Adrenal gland (tissue), 19 donors: ENCODE measurements at places on chromosomes 13 and 19.
A peak's percentile ranks its signal among the peaks of the same experiment; 100 is the strongest.

GRCh38 chr13:58950911-58951310 lies 1212.8 kb downstream of the DIAPH3 start:
- no peak for DNase-seq

DNA sequence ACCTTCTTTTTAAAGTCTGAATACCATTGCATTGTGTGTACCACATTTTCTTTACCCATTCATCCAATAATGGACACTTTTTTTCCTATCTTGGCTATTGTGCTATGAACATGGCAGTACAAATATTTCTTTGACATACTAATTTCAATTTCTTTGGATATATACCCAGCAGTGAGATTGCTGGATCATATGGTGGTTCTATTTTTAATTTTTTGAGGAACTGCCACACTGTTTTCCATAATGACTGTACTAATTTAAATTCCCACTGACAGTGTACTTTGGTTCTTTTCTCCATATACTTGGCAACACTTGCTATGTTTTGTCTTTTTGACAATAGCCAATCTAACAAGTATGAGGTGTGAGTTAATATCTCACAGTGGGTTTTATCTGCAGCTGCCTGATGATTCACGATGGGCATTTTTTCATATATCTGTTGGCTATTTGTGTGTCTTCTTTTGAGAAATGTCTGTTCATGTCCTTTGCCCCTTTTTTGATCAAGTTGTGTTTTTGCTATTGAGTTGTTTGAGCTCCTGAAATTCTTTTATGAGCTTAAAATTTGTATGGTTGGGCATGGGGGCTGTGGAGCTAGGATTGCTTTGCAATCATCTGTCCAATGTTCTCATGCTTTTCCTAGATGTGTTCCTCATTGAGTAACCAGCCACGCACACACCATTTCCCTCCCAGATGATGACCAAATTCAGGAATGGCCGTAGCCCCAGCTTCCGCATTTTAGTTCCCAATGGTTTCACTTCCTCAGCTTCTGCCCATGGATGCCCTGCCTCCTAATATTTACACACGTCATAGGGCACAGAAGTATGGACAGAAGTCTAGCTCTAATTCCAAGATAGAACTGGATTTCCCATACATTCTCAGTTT lies 380.0 kb upstream of the SGCG start:
- DNase-seq = peak; percentile 25

GRCh38 chr13:55347528-55347927 lies 1793.2 kb upstream of the PRR20A start:
- no peak for DNase-seq

DNA sequence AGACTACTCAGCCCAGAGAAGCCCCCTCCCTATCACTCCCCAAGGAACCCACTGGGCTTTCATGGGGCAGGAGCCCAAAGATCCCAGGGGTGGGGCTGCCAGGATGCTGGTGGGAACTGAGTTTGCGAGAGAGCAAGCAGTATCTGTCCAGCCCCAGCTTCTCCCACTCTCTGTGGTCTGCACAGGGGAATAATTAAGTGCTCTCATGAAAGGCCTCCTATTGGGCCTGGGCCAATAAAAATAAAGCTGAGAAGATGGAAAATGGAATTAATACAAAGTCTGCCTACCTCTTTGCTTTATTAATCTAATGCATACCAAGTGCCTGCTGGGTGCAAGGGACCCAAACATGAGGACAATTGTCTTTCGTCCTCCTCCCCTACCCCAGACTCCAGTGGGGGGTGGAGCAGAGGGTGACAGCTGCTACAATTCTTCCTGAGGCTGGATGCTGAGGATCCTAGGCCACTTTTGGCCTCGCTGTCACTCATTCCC lies 5.4 kb downstream of the DDX39A start:
- no peak for DNase-seq

DNA sequence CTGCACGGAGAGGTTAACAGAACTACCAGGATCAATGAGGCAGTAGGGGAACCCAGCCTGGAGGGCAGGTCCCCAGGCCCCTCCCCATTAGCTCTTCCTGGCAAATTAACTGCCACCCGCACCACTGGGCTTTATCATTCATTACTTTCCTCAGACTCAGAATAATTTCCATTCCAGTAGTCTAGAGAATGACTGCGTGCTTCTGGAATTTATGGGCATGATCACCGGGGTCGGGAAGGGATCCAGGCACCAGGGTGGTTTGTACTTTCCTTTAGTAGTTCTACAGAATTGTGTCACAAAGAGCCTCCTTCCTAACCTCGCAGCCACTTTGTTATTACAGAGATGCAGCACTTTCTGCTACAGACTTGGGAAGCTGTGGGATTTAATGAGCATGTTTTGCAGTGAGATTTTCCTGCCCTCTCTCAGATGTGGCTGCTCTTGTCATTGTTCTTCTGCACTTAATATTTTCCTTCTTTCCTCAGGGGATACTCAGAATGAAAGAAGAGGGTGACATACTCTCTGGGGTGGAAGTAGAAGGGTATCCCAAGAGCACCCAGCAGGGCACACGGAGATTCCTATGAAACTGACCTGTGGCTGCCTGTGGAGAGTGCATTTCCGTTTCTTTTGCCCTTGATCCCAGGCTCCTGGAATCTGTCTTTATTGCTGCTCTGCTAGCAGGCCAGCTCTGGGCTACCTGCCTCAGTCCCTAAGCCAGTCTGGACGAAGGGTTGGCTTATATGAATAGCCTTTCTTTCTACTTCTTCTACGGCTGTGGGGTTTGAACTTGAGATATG lies 285.0 kb upstream of the SLC10A2 start:
- no peak for DNase-seq

- DNase-seq = no peak
Observed at GRCh38 chr13:100611678-100612492, 23.3 kb upstream of the GGACT start.

DNA sequence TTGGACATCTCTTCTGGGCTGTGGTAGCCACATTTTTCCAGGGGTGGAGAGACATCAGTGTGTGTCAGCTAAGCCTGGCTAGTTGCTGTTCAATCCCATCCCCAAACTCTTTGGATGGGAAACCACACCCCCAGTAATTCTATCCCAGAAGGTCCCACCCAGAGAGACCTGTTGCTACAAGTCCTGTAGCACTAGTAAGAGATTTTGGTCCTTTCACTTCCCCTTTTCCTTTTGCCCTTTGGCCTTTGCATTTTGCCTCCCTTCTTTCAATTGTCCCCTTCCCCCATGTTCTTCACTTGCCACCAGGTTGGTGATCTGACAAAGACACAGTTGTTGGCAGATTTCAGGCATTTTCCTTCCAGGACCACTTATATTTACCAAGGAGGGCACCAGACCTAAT lies 3.8 kb downstream of the CBY2 start:
- DNase-seq = no peak

GRCh38 chr13:90696254-90696653 lies 651.2 kb upstream of the MIR17HG start:
- no peak for DNase-seq

GRCh38 chr19:13835791-13836723 lies 40.8 kb downstream of the ZSWIM4 start:
- peak; percentile 39 for DNase-seq

- DNase-seq = no peak
Observed at GRCh38 chr13:31731921-31732320, 7.4 kb upstream of the RXFP2 start.

GRCh38 chr19:8403098-8403819 lies 9.8 kb upstream of the MARCHF2 start:
- DNase-seq = no peak

DNA sequence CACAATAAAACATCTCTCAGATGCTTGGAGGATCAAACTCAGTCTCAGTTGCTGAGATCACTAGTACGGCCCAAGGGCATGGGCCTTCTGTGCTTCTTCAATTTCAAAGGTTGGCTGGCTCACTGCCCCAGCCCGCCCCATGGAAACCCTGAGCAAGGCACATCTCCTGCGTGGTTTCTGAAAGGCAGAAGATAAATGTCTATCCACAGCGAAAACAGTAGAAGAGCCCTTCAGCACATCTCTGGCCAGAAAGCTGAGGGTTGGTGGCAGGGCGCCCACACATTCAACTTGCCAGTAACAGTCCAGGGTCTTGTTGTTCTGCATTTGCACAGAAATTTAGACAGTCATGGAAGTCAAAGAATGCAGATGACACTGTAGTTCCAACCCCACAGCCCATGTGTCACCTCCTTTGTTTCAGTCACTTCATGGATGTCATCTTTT lies 24.0 kb upstream of the KATNAL1 start:
- peak; percentile 69 for DNase-seq

- DNase-seq = no peak
Observed at GRCh38 chr13:95652821-95653220, 8.3 kb upstream of the DZIP1 start.

DNA sequence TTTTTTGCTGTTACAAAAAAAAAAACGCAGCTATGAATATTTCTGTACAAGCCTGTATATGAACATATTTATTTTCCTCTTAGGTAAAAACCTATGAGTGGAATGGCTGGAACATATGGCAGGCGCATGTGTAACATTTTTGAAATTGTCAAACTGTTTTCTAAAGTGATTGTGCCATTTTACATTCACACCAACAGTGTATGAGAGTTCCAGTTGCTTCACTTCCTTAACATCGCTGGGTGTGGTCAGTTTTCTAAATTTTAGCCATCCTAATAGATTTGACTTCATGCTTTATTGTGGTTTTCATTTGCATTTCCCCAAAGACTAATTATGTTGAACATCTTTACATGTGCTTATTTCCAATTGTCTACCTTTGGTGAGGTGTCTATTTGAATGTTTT lies 306.8 kb downstream of the KCNRG start:
- no peak for DNase-seq

DNA sequence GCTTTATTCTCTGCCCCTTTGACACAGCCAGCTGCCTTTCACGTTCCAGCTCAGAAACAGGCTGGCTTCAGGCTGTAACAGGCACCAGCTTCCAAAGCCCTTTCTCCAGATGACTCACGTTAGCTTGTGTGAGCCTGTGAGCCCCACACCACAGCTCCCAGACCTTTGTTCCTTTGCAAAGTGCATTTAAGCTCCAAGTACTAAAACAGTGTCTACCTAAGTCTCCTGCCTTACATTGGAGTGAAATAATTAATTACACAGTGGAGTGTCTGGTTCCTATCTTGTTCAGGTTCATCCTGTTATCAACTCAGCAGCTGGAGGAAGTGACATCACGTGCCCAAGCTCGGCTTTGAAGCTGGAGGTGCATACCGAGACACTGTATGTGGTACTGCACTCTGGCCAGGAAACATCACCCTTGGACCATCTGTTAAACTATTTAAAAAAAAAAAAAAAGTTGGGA lies 475.8 kb downstream of the FOXO1 start:
- DNase-seq = no peak

GRCh38 chr13:94761407-94761806 lies 49.1 kb upstream of the SOX21 start:
- no peak for DNase-seq

DNA sequence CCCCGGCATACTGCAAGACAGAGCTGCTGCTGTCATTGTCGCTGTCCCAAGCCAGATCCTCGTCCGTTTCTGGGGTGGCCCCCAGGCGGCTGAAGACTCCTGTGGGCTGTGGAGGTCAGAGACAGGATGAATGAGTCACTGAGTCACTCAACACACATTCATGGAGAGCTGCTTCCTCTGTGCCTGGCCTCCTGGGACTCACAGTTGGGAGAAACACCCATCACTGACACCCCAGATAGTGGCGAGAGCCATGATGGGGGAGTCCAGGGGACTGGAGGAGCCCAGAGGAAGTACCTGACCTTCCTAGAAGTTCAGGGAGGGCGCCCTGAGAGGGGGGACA lies 26.0 kb downstream of the C19orf47 start:
- no peak for DNase-seq

DNA sequence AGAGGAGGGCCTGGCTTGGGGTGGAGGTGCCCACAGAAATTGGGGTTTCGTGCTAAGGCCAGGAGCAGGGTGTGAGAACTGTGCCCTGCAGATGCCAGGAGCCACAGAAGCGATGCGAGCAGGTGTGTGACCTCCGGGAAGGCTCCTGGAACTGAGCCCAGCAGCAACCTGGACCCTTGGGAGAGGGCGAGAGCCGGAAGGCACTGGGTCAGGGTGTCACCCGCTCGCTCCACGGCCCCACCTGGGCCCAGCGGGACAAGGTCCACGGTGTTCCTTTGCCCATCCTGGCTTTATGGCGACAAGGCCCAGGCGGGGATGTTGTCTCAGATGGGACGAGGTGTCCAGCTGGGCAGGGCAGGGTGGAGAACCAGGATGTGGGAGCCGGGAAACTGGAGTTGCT lies 4.2 kb downstream of the MISP start:
- DNase-seq = no peak

- no peak for DNase-seq
Observed at GRCh38 chr13:43107780-43108179, 84.4 kb downstream of the DNAJC15 start.

GRCh38 chr19:47107953-47108746 lies 5.4 kb downstream of the ZC3H4 start:
- no peak for DNase-seq

GRCh38 chr13:102380012-102380411 lies 21.8 kb downstream of the FGF14 start:
- no peak for DNase-seq

DNA sequence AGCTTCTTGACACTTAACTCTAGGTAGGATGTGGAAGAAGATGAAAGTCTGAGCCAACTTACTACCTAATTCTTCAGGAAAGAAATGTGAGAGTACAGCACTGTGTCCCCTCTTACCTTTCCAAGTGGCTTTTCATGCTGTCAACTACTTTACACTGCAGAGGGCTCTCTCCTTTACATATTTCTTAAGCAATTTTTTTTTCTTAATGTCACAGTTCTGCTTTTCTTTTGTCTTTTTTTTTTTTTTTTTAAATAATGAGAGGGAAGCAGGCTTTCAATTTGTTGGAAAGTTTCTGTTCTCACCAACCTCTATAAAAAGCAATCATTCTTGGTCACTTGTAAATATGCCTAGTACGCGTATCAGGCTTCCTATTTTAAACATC lies 212.7 kb upstream of the MIR17HG start:
- no peak for DNase-seq

- DNase-seq = no peak
Observed at GRCh38 chr13:89061821-89062220, 1390.7 kb downstream of the SLITRK5 start.

- no peak for DNase-seq
Observed at GRCh38 chr13:111319521-111319920, 921 bp upstream of the TEX29 start.

GRCh38 chr13:94093652-94094315 lies 385.7 kb downstream of the DCT start:
- DNase-seq = no peak

GRCh38 chr13:60351326-60351725 lies 45.7 kb upstream of the TDRD3 start:
- no peak for DNase-seq
